ENCODE measurements at places on chromosomes 12 and 14. TPM values are rescaled to one million over a fixed set of nuclear protein-coding genes. Genes with fewer than 3 reads are reported as not detected.

SELPLG gene
- 1.4 TPM for total RNA-seq

OR4K17 gene
- not detected for total RNA-seq

IL31 gene
- not detected for total RNA-seq

MYO1H gene
- not detected for total RNA-seq
